ENCODE measurements at places on chromosomes 7 and 10. TPM values are rescaled to one million over a fixed set of nuclear protein-coding genes. Genes with fewer than 3 reads are reported as not detected.

- peaks cover 12% of the 10 kb centered on the region for H3K4me1 ChIP-seq
- DNase-seq: peak; percentile 21
- no peak overlapping the region for H3K4me3 ChIP-seq
- peak overlapping the region; percentile 32 for H3K27ac ChIP-seq
Observed at GRCh38 chr10:59090817-59091622, 85.4 kb upstream of the PHYHIPL start.

GRCh38 chr7:133040674-133041073 is 41.2 kb downstream of the CHCHD3 start:
- H3K4me1 ChIP-seq: peaks cover 19% of the 10 kb centered on the region
- no peak for DNase-seq
- no peak overlapping the region for H3K4me3 ChIP-seq
- no peak overlapping the region for H3K27ac ChIP-seq

The LRRN3 gene
- 2.4 TPM for total RNA-seq

The TIMM23B gene
- total RNA-seq: 19.5 TPM

DNA sequence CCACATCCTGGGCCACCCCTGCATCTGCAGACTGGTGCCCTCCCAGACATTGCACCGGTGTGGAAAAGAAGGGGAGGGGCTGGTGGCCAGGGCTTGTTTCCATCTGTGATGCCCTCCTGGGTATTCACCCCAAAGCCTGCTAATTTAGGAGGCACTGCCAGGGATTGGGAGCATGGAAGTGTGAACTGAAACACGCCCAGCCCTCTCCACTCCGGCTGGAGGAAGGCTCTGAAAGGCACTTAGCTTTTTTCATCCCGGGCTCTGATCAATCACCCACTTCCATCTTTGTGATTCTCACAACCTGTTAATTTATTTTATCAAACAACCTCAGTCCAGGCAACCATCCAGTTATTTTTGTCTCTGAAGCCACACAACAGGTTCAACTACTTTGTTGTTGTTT is 20.9 kb upstream of the CPXM2 start:
- H3K36me3 ChIP-seq: no peaks in the 10 kb centered on the region
- peaks cover 11% of the 10 kb centered on the region for H3K4me1 ChIP-seq
- H3K27ac ChIP-seq: no peak overlapping the region
- no peak overlapping the region for H3K4me3 ChIP-seq

- peaks cover 7% of the 10 kb centered on the region for H3K4me1 ChIP-seq
- H3K27ac ChIP-seq: no peak overlapping the region
- no peaks in the 10 kb centered on the region for H3K36me3 ChIP-seq
- no peak for DNase-seq
- H3K27me3 ChIP-seq: no peaks in the 10 kb centered on the region
- H3K4me3 ChIP-seq: no peak overlapping the region
Observed at GRCh38 chr7:36264123-36264801, 111.2 kb downstream of the EEPD1 start.

GRCh38 chr10:118986815-118987790 is 42.4 kb upstream of the NANOS1 start:
- H3K4me3 ChIP-seq: no peak overlapping the region
- no peak for DNase-seq
- peaks cover 10% of the 10 kb centered on the region for H3K4me1 ChIP-seq
- no peaks in the 10 kb centered on the region for H3K27me3 ChIP-seq
- no peak overlapping the region for H3K27ac ChIP-seq

All from neural progenitor cell (in vitro differentiated cells).